Stimulated activated CD4-positive, alpha-beta T cell treated with anti-CD3 and anti-CD28 coated beads, Interleukin-2, amount 100 ng/mL, for 4 hours (primary cell): ENCODE measurements at places on chromosomes 7 and 10.

DNA sequence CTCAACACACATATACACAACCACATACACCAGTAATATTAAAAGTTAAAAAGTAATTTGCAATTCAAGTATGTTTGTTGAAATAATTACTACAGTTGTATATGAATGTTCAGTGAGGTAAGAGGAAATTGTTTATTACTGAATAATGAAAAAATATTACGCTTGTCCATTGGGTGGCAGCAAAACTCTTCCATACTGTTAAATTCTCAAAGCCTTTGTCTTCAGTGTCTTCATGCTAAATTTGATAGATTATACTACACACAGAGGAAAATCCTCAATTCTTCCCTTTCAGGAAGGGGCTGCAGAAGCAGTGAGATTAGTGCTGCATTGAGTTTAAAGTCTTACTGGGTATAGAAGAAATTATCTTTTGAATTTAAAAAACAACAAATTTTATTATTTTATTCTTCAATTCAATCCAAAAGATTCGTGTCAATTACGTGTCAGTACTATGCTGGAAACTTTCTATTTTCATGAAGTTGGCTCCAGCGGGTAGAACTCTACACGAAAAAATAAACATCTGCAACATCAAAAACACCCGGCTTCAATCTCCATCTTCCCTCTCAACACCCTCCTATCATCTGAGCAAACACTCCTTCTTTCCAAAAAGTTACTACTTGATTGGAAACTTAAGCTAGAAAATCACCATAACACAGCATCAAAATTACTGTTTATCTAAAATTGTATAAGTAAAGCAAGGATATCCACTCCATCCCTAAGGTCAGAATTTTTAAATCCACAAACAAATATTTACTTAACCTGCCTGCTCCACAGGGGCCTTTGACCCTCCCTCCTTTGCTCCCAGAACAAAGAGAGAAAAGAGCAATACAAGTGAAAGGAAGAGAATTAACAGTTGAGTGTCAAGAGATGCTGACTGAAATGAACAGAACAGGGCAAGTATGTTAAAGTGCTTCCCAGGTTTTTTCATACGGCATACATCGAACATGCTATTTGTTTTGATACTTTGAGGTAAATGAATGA, 37.0 kb upstream of the TES start:
- peak; percentile 3 for DNase-seq

DNA sequence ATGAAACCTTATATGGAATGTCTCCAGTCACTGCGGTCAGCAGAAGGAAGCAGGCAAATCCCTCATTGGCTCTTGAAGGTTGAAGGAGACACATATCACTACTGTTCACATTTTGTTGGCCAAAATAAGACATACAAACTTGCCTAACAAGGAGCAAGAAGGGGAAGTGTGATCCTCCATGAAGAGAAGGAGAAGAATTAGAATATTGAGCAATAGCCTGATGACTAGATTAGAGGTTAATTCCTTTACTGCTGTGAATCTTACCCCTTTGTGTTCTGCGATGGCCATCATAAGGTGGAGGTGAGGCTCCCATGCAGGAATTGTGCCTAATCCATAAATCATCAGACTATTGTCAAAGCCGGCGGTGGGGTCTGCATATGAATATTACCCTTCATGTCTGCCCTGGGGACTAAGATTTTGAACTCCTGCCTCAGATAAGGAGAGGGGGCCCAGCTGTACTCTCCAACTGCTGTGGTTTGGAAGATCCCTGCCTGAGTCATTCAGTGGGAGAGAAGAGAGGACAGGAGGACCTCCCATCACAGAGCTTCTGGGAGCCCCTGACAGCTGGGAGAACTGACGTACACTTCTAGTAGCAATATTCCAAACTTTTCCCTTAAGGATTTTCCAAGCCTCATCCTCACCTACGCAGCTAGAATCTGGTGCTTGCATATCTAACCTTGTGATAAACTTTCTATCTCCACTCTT, 398.5 kb downstream of the REEP3 start:
- DNase-seq = no peak

- DNase-seq = no peak
Measured at GRCh38 chr10:62900829-62901571, 84.8 kb upstream of the EGR2 start.

GRCh38 chr7:30531286-30531685, 26.7 kb upstream of the GGCT start:
- no peak for DNase-seq

- DNase-seq = no peak
Measured at GRCh38 chr10:86003201-86003621, 363.4 kb downstream of the GRID1 start.

- DNase-seq = no peak
Measured at GRCh38 chr7:128831178-128831993, 1.2 kb downstream of the FLNC start.

DNA sequence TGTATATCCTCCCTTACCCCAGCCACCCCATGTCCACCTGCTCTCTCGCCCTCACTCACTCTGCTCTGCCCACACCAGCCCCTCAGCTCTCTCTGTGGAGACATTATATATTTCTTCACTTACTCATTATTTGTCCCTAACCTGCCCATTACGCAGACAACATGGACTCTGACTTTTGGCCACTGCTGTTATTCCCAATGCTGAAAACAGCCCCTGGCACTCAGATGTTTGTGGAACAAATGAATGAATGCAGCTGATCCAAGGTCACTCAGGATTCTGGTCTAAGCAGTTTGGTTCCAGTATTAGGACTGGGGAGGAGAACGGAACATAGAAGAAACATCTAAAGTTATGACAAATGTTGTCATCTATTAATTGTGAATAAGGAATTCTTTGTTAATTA, 26.7 kb downstream of the GNA12 start:
- DNase-seq = no peak

DNA sequence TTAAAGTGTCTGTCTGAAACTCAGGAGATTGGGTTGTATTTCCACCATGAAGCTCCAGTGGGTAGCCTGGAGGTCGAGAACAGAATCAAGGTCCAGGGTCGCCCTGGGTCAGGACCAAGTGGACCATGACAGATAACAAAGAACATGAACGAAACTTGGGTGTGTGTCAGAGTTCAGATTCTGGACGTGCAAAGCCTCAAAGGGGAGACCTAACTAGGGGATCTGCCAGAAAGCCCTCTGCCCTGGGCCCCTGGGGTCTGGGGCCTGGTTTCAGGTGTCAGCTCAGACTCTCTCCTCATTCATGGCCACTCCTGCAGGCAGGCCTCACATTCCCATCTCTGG, 1.6 kb downstream of the RASSF4 start:
- DNase-seq = no peak

- DNase-seq = no peak
Measured at GRCh38 chr10:103986360-103986759, 19.4 kb downstream of the SLK start.

DNA sequence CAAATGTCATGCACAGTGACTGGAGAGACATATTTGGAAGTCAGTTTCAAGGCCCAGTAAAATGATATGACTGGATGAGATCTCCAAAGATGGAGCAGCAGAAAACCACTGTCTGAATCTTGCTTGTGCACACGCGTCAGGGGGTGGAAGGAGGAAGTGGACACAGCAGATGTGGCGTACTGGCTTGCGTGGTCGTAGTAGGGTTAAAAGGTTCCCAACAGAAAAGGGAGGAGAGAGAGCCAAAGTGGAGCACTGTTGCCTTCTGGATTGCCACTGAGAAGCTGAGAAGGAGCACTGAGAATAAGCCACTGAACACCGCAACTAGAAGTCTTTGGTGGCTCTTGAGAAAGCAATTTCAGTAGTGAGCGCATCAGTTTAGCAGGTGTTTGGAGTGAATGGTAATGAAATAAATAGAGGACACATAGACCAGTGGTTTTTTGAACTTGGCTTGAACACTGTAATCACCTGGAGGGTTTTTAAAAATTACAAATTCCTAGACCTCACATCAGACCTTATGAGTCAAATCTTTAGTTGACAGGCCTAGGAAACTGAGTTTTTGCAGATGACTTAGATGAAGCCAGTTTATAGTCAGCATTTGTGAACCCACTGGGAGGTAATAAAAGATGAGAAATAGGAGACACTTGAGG, 227.3 kb downstream of the PTEN start:
- no peak for DNase-seq

GRCh38 chr10:98030991-98031431, 590 bp upstream of the CRTAC1 start:
- DNase-seq = no peak

- DNase-seq = peak; percentile 50
Measured at GRCh38 chr7:151727579-151728285, 149.2 kb downstream of the PRKAG2 start.

DNA sequence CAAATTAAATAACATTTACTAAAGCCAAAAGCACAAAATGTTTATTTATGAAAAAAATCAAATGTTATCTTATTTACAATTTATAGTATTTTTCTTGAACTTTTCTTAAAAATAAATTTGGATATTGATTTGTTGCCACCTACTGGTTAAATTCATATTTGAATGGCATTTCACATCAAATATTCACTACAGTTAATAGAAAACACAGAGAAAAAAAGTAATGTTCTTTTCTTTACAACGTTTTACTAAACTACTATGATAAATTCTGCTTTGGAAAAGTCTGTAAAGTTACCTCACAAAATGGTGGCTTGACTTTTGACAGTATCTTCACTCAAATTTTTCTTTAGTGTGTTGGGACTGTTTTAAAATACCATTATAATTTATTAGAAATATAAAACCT, 52.7 kb downstream of the SRPK2 start:
- DNase-seq = no peak

- DNase-seq = no peak
Measured at GRCh38 chr10:101940916-101941315, 97.3 kb upstream of the KCNIP2 start.

- no peak for DNase-seq
Measured at GRCh38 chr7:81449105-81449504, 320.7 kb downstream of the HGF start.

- DNase-seq = no peak
Measured at GRCh38 chr10:91220954-91221675, 652 bp downstream of the PCGF5 start.

- no peak for DNase-seq
Measured at GRCh38 chr7:118755067-118755625, 530.6 kb downstream of the ANKRD7 start.

- no peak for DNase-seq
Measured at GRCh38 chr7:100208911-100209408, 10.8 kb upstream of the PVRIG start.

GRCh38 chr10:96285331-96285752, 14.0 kb upstream of the BLNK start:
- no peak for DNase-seq

DNA sequence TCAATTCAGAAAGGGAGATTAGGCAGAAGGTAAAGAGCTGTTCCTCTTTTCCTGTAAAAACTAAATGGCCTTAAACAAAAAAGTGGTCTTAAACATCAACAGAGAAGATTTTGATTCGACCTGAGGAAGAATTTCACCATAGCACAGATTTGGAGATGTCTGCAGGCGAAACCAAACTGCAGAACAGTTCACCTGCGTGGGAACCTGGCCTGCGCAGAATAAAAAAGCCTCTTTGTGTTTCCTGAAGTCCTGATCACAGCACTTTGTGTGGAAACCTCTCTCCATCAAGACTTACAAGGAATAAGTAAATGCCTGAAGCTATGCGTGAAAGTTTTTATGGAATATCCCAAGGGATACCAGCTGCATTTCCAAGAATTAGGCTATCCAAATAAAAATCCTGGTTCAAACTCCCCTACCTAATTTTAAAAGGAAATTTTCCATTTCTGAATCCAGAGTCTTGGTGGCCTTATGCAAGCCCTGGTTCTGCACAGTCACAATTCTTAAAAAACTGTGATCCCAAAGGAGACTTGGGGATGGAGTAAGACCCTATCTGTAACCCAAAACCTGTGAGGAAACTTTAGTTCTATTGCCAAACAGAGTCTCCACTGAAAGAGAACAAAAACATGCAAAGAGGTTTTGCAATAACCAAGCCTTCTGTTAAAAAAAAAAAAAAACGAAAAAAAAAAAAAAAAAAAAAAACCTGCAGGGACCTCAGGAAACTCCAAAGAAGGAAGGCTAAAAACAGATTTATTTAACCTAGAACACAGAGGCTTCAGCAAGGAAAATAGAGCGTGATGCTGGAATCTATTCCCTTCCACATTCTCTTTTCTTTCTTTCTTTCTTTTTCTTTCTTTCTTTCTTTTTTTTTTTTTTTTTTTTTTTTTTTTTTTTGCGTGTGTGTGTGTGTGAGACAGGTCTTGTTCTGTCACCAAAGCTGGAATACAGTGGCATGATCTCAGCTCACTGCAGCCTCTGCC, 10.4 kb downstream of the CALML3 start:
- DNase-seq = no peak

- DNase-seq = no peak
Measured at GRCh38 chr10:58641708-58642107, 129.0 kb downstream of the BICC1 start.

- DNase-seq = no peak
Measured at GRCh38 chr7:32104766-32105165, 34.6 kb upstream of the PDE1C start.

DNA sequence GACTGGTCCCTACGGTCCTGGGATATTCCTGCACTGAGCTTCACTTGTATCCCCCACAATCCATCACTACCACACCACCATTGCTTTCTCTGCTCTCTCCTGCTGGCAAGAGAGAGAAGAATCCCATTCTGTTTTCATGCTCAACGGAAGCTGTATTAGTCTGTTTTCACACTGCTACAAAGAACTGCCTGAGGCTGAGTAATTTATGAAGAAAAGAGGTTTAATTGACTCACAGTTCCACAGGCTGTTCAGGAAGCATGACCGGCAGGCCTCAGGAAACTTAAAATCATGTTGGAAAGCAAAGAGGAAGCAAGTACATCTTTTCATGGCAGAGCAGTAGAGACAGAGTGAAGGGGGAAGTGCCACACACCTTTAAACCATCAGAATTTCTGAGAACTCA, 260.4 kb upstream of the LYZL1 start:
- no peak for DNase-seq

- no peak for DNase-seq
Measured at GRCh38 chr7:114930107-114930661, 8.3 kb downstream of the MDFIC start.

DNA sequence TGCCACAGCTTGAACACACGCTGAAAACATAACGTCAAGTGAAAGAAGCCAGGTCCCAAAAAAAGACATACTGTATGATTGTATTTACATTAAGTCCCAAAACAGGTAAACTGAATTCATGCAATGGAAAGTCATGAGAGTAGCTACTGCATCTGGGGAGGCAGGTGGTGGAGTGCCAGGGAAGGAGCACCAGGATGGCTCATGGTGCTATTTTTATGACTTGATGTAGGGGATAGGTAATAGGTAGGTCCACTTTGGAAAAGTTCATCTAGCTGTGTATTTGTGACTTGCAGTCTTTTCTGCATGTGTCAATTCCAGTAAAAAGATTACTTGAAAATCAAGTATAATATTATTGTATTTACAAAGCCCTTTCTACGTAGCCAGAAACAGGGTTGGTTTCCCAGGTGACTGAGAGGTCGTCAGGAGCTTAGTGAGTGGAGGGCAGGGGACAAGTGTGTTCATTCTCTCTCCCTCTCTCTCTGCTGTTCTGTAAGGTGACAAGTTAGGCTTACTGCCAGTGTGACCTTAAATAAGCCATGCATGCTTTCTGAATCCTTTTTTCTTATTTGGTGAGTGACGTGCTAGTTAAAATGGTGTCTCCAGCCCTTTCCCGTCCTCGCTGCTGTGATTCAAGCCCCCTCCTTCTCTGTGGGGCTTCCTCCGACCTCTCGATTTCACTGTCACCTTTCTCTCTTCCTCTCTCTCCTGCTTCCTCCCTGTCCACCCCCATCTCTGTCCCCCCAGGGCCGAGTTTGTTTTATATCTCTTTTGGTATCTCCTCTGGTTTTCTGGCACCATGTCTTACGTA, 9.4 kb upstream of the PRKCQ start:
- no peak for DNase-seq
